Activated effector memory CD4-positive, alpha-beta T cell treated with Interleukin-2 at 50 U/mL for 16 hours (primary cell): ENCODE measurements at places on chromosomes 6 and 20.

DNA sequence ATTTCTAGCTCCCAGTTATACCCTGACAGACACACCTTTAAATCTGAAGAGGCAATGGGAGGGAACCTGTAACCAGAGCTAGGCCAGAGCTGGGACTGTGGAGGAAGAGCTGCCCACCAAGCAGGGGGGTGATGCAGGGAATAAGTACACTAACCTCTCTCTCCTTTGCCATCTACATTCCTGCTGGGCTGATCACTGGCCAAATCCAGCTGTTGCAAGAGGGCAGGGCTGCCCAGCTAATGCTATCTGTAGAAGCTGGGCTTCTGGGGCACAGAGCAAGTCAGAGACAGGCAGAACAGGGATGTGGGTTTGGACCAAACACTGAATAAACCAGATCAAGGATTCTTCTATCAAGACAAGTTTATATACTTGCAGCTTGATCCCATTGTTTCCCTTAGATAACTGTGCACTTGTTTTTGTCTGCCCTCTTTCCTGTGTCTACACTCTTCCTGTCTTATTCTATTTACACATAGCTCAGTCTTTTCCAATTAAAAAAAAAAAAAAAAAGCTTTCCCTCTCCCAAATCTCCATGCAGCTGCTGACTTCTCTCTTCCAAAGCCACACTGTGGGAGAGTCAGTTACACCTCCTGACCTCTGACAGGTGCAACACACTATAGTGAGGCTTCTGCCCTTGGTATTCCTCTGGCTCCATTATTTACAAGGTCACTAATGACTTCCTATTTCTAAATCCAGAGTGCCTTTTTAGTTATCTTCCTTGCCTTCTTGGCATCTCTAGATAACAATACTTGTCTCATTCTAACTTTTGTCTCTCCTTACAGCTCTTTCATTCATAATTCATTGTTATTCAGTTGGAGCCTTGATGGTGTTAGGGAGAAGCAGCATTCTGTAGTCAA is 43.7 kb downstream of the TRIM38 start:
- no peak for DNase-seq

DNA sequence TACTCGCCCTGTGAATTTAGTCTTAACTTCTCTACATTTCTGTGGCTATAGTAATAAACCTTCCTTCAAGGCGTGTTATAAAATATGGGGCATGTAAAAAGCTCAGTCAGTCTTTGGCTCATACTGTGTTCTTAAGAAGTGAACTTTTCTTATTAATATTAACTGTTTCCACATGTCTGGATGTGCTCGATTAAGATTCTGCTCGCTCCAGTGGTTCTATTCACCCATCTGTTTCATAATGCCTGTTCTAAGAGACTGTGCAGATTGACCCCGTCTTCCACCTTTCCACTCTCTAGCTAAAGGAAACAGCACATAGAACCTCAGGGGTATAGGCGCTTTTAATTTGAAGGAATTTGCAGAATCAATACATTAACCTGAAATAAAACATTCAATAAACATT is 99.9 kb downstream of the L3MBTL3 start:
- no peak for DNase-seq

DNA sequence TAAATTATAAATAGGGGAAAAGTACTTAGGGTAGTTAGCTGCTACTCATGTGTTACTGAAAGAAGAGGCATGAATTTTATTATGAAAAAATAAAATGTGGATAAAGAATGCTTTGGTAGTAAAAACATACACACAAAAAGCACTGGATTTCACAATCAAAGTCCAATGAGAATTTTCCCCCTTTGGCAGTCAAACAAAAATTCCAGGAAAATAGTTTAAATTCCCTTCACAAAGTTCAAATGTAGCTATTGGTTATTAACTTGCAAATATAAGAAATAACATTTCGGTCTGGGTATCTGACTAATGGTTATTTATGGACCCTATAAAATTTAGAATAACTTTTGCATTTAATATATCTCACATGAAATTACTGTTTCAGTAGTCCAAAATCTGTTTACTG is 210.4 kb downstream of the FOXC1 start:
- DNase-seq: no peak

DNA sequence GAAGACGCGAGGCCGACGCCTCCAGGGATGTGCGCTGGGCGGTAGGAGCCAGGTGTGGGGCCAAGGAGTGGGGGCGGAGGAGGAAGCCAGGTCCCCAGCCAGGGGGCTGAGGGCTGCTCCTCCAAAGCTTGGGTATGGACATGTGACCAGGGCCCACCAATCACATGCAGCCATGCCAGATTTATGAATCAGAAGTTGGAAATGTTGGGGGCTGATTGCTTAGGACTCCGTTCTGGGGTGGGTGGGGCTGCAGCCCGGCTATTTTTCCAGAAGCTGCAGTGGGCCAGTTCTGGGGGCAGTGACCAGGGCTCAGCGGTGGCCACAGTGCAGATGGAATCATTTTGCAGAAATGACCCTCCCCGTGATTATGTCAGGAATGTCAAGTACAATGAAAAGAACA is 96.0 kb downstream of the CEBPB start:
- DNase-seq: no peak

DNA sequence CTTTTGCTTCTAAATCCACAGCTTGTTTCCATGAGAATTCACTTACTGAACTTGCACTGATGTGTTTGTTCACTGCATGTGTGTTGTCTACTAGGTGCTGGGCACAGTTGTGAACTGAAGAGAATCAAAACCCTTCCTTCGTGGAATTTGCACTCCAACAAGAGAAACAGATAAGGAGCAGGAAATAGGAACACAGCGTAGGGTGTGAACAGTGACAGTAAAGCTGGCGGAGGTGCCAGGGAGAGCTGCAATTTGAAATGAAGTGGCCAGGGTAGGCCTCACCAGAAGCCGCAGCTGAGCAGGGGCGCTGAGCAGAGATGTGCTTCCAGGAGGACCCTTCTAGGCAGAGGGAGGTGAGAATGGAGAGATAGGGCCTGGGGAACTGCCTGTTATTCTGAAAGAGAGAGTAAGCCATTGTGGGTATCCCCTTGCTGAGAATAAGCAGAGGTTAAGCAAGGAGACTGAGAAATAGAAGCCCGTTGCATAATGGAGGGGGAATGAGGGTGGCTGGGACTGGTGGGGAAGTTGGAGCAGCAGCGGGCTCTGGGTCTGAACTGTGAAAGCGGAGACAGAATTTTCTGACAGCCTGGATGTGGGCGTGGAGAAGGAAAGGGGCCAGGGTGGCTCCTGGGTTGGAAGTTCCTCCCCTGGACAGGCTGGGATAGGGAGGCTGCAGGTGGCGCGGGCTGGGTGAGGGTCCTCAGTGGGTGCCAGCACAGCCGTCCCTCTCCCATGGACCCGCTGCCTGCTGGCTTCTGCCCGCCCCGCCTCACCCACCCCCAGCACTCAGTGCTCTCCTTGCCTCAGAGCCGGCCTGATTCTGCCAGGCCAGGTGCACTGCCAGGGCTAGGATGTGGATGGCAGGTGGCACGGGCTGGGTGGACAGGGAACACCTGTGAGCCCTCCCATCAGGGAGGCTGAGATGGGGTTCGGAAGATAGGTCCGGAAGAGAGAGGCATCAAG is 114.7 kb upstream of the AFDN start:
- DNase-seq: no peak

DNA sequence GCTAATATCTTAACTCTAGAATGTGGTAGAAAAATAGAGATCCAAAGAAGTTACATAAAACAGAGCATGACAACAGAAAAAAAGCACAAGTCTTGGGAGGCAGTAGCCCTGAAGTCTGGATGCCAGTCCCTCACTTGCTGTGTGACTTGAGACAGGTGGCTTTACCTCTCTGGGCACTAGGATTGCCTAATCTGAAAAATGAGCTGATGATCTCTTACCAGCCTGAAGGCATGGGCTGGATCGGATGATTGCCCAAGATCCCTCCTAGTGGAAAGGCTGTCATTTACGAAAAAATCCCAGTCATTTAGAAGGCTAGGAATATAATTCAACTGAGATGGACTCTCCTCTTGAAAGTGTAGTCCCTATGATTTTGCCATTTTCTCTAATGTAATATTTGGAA is 10.9 kb upstream of the GCM1 start:
- DNase-seq: no peak

GRCh38 chr20:49563015-49563980 is 4.6 kb downstream of the PTGIS start:
- no peak for DNase-seq

DNA sequence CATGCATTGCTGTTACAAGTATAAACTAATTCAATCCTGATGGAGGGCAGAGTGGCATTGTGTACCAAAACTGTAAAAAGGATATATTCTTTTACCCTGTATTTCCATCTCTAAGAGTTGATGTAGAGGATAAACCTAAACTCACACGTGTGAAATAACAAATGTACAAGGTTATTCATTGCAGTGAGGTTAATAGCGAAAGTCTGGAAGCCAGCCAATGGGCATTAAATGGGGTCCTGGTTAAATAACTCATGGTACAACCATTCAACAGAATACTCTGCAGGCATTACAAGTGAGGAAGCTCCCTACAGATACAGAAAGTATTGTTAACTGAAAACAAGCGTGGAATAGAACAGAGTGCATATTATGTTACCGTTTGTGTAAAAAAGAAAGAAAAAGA is 56.9 kb downstream of the BCAS1 start:
- no peak for DNase-seq

- no peak for DNase-seq
Measured at GRCh38 chr6:31321820-31322219, 35.2 kb downstream of the HLA-B start.

- no peak for DNase-seq
Measured at GRCh38 chr6:41675992-41676391, 37.7 kb downstream of the MDFI start.

DNA sequence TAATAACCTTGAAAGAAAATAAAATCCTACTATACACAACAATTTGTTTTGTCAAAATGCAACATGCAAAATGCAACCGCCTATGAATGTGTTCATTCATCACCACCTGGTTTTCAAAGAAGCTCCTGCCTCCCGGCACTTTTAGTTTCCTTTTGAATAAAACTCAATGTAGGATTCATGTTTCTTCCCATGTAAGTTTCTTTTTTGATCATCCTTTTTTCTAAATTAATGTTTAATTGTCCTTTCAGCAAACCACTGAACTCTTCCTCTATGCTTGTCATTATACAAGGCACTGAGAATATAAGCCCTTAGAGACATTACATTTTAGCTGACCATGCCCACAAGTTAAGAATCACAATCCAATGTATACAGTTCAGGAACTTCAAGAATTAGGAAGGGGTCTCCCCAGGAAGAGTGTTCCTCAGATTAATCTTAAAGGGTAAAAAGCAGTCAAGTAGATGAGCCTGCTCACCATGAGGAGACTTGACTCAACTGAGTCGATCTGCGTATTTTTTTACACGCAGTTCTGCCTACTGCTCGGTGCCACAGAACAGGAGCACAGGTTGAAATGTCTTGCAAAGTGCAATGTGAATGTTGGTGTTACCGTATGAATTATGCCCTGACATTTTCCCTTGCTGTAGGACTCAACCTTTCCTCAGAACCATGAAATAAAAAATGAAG is 7.2 kb upstream of the THEMIS start:
- DNase-seq: no peak

- DNase-seq: no peak
Measured at GRCh38 chr20:62400021-62400420, 7.1 kb downstream of the CABLES2 start.

- no peak for DNase-seq
Measured at GRCh38 chr20:8766868-8767390, 302.0 kb upstream of the PLCB4 start.

GRCh38 chr6:46015119-46015968 is at the start of gene CLIC5:
CLIC5 (minus strand) TSS chr6:46015860; CDS start chr6:46015542, 318 bp downstream.
- peak; percentile 25 for DNase-seq

DNA sequence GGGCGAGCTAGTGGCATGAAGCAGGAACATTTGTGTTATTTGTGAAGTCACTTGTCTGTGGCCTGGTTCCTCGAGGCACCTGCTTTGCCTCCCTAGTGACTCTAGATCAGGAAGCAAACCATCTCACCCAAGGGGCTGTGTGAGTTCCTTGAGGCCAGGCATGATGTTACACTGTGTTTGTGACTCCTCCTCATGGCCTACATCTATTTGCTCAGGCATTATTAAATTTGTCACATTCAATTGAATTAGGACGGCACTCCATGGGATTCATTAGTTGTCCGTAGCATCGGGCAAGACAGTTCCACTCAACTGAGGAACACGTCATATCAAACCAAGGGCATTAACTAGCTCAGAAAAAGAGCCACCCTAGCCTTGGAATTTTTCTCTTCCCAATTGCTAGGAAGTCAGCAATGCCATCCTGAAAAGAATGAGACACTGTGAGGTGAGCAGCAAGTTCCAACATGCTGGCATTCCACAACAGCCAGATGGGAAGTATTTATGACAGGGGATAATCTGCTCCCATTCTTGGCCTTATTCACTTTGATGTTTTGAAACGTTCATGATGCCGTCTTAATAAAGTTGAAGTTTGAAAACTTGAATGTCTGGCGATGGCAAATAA is 17.2 kb downstream of the TMEM200A start:
- no peak for DNase-seq

DNA sequence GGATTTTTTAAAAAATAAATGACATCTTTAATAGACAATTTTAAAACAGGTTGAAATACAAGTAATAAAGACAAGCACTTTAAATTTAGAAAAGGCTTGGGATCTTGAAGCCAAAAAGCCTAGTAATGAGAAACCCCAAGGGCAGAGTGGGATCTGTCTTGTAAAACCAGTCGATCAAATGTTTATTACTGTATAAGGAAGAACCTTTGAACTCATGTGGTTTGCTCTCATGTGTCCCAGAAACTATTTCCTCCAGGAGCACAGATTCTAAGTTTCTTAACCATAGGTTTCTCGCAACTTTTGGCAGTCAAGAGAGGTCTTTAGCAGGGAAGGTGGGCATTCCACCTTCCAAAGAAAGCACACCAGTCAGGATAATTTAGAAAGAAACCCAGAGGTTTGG is 541.7 kb upstream of the BTBD3 start:
- no peak for DNase-seq

DNA sequence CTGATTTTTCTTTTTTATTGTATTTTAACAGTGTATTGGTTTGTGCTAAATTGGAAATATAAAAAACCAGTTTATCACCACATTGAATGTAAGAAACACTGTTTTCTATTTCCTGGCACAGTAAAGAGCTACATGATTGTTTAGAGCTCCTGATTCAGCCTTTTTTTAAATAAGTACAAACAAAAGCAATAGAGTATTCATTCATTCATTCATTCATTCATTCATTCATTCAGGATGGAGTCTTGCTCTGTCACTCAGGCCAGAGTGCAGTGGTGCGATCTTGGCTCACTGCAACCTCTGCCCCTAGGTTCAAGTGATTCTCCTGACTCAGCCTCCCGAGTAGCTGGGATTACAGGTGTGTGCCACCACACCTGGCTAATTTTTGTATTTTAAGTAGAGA is 96.8 kb upstream of the SCGN start:
- DNase-seq: no peak

GRCh38 chr6:7523922-7524321 is 17.5 kb upstream of the DSP start:
- DNase-seq: no peak

DNA sequence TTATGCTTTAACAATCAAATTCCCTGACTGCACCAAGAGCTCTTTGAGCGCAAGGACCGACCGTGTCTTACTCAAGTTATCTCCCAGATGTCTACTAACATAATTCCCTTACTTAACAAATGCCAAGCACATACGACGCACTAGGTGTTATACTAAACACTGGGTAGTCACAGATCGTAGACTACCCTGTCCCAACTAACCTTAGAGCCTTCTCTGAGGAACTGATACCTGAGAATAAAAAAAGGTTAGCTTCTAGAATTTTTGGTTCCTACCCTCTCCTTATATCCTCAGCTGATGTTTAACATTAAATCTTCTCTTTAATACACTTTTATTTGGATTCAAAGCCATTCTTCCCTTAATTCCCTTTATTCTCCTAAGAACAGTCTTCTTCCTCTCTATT is 38.5 kb downstream of the EPB41L2 start:
- DNase-seq: no peak

GRCh38 chr6:17361013-17361412 is 32.4 kb upstream of the CAP2 start:
- DNase-seq: no peak
